Stimulated activated CD4-positive, alpha-beta T cell treated with anti-CD3 and anti-CD28 coated beads, Interleukin-4, amount 100 ng/mL, for 4 hours (primary cell): ENCODE measurements at places on chromosomes 11 and 22.
A peak's percentile ranks its signal among the peaks of the same experiment; 100 is the strongest.

GRCh38 chr11:45045683-45046471, 95.2 kb upstream of the TP53I11 start:
- DNase-seq: no peak

GRCh38 chr11:31793264-31793663, 17.9 kb downstream of the PAX6 start:
- no peak for DNase-seq

DNA sequence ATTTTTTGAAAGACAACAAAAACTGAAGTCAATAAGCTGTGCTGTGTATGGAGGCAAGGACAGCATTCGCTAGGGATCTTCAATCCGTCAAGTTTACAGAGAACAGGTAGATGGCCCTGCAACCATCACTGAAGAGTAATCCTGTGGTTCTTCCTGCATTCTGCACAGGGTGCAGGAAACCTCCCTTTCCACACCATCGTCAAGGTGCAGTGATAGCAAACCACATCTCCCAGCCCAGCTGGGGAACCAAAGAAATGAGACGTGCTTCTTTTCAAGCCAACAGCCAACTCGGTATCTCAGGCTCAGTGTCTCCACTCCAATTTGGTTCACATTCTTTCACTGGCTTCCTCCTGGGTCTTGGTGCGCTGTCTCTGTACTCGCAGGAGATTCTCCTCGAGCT, 814.5 kb downstream of the OPCML start:
- no peak for DNase-seq

DNA sequence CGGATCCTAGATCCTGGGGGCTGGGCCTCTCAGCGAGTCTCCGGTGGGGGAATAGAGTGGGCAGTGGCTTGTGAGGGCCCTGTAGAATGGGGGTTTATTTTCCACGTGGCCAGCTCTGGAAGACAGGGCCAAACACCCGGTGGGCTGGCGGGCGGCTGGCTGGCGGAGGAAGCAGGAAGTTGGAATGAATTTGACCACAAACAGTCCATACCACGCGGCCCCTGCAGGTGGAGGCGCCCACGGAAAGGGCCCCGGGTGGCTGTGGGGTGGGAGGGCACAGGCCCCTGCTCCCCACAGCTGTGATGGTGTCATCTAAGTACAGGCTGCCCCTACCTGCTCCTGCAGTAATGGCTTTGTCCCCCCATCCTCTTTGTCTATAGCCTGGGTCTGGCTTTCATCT, 15.1 kb downstream of the MCAT start:
- DNase-seq: no peak

DNA sequence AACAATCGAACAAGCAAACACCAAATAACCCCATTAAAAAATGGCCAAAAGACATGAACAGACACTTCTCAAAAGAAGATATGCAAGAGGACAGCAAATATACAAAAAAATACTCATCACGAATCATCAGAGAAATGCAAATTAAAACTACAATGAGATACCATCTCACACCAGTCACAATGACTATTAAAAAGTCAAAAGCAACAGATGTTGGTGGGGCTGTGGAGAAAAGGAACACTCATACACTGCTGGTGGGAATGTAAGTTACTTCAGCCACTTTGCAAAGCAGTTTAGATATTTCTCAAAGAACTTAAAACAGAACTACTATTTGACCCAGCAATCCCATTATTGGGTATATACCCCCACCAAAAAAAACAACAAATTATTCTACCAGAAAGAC, 51.3 kb upstream of the FLI1 start:
- no peak for DNase-seq

DNA sequence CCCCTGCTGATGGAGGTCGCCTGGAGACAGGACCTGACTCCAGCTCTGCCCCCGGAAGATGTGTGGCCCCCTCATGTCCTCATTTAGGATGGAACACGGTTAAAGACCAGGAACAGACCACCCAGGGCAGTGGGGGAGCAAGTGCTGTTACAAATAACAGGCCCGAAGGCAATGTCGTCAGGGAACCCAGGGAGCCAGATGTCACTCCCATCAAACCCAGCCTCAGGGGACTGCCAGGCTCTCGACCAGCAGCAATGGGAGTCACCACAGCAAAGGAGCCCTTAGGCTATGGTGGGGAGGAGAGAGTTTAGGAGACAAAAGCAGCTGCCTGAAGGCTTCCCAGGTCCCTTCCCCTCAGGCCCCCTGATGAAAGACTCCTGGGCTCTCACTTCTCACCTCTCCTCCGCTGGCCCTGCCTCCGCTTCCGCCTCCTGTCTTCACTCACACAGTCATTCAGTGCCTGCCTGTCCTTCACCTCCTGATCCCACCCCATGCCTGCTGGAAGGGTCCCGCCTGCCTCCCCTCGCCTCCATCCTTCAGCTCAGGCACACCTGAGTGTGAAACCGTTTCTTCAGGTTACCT, 4.4 kb downstream of the RPS19BP1 start:
- no peak for DNase-seq

GRCh38 chr11:10305964-10306918, 1.4 kb downstream of the ADM start:
- DNase-seq: no peak

DNA sequence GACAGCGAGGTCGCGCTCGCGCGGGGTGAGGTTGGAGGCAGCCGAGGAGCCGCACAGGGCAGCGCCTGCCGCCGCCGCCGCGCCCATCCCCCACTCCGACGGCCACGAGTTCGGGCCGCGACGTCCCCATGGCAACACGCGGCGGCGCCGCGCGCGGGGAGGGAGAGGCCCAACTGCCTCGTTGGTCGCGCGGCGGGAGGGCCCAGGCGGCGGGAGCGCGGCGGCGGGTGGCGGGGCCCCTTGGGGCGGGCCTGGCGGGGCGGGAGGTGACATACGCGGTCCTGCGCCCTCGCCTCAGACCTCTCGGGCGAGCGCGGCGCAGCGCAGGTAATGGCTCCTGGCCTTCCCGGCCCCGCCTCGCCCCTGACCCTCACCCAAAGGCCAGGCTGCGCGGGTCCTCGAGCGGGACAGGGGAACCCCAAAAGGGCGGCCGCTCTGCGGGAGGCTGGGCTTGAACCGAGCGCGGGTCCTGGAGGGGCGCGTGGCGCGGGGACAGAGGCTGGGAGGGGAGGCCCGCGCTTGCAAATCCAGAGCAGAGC, at the start of gene DEUP1:
Gene DEUP1, plus strand, starts transcription at position 297 of the 539 bp plus-strand sequence. CDS start 1,518 bp downstream, outside the sequence.
- DNase-seq: peak; percentile 1

DNA sequence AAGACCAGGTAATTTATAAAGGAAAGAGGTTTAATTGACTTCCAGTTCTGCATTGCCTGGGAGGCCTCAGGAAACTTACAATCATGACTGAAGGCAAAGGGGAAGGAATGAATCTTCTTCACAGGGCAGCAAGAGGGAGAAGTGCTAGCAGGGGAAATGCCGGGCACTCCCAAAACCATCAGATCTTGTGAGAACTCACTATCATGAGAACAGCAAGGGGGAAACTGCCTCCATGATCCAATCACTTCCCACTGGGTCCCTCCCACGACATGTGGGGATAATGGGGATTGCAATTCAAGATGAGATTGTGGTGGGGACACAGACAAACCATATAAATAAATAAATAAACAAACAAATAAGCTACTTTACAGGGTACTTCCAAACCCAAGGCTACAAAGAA, 28.8 kb upstream of the EXPH5 start:
- no peak for DNase-seq

- no peak for DNase-seq
Measured at GRCh38 chr22:40429481-40429880, 59.1 kb downstream of the SGSM3 start.

GRCh38 chr11:76276046-76276780, 69.9 kb upstream of the WNT11 start:
- DNase-seq: no peak

- no peak for DNase-seq
Measured at GRCh38 chr11:41175304-41175972, 284.0 kb downstream of the LRRC4C start.

DNA sequence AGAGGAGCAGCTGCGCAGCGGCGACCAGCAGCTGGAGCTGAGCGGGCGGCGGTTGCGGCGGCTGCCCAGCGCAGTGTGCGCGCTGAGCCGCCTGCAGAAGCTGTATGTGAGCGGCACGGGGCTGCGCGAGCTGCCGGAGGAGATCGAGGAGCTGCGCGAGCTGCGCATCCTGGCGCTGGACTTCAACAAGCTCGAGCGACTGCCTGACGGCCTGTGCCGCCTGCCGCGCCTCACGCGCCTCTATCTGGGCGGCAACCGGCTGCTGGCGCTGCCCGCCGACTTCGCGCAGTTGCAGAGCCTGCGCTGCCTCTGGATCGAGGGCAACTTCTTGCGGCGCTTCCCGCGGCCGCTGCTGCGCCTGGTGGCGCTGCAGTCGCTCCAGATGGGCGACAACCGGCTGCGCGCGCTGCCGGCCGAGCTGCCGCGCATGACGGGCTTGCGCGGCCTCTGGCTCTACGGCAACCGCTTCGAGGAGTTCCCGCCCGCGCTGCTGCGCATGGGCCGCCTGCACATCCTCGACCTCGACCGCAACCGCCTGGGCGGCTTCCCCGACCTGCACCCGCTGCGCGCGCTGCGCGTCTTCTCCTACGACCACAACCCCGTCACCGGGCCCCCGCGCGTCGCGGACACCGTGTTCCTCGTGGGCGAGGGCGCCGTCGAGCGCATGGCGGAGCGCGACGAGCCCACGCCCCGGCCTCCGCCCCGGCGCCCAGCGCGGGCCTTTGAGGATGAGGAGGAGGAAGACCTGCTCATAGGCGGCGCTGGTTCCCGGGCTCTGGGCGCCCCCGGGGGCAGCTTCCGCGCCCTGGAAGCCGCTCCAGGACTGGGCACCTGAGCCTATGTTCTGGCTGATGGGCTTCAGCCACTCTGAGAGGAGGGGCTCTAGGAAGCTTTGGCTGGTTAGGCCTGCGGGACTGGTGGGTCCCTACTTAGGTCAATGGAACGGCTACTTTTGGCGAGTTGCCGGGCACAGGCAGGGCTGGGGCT, 787 bp downstream of the LRRC10B start:
- peak; percentile 64 for DNase-seq

- DNase-seq: no peak
Measured at GRCh38 chr11:75593286-75593915, 31.3 kb downstream of the SERPINH1 start.

- no peak for DNase-seq
Measured at GRCh38 chr22:26326803-26327202, 102.3 kb upstream of the ASPHD2 start.

GRCh38 chr11:67291481-67292381, 2.6 kb downstream of the ANKRD13D start:
- DNase-seq: no peak

DNA sequence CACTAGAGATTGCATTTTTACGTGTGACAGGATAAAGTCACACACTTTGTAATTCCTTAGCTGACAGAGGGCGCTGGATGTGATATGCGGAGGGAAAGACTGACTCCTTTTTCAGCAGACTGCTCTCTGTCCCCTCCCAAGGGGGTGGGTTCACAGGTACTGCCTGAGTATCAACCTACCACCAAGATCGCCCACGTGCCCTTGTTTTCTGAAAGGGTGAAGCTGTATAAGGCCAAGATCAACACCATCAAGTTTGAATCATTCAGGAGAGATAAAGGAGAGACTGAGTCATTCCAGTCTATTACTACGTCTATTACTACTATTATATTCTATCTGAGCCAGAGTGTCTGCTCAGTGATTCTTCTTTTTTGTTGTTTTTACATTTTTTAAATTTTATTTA, 30.7 kb downstream of the BUD13 start:
- DNase-seq: no peak

DNA sequence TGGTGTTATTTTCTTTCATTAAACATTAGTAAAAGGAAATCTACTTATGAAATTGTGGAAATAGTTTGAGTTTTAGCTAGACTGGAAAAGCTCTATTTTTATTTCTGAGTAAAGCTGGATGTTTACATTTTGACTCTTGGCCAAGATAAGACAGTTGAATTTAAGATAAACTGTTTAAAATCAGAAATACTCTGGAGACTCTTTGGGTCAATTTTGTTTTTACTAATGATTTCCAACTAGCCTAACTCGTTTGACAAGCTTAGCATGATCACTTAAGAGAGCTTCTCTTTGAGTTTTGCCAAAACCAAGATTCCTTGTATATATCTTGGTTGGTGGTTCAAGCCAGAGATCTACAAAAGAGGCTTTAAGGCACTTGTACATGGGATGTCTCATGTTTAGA, 724.8 kb upstream of the LUZP2 start:
- DNase-seq: no peak

DNA sequence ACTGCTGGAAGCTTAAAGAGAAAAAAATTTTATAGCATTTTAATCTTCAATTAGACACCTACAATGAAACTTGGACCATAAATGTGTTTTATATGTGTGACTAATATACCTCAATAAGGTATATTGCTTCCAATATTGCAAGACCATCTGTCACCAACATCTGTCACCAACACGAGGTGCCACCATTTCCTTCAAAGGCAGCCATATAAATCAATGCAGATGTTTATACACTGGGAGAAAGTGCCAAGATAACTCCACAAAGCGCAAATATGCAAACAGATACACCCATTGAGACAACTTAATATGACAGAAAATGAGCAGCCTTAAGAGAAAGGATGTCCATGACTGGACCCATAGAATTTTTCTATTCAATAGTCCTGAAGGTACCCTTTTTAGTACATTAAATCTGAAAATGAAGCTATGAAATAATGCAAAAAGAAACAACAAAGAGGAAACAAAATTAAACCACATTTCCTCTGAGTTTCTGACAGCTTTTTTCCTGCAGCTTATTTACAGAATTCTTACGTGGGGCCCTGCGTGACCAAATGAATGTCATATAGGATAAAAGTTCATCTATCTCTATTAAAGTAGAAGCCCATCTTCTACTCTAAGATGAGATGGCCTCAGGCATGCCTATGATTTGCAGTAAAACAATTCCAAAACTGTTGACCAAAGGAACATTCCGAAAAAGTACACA, 12.5 kb downstream of the MPZL3 start:
- no peak for DNase-seq

GRCh38 chr11:10908215-10908951, 50.5 kb upstream of the ZBED5 start:
- no peak for DNase-seq

DNA sequence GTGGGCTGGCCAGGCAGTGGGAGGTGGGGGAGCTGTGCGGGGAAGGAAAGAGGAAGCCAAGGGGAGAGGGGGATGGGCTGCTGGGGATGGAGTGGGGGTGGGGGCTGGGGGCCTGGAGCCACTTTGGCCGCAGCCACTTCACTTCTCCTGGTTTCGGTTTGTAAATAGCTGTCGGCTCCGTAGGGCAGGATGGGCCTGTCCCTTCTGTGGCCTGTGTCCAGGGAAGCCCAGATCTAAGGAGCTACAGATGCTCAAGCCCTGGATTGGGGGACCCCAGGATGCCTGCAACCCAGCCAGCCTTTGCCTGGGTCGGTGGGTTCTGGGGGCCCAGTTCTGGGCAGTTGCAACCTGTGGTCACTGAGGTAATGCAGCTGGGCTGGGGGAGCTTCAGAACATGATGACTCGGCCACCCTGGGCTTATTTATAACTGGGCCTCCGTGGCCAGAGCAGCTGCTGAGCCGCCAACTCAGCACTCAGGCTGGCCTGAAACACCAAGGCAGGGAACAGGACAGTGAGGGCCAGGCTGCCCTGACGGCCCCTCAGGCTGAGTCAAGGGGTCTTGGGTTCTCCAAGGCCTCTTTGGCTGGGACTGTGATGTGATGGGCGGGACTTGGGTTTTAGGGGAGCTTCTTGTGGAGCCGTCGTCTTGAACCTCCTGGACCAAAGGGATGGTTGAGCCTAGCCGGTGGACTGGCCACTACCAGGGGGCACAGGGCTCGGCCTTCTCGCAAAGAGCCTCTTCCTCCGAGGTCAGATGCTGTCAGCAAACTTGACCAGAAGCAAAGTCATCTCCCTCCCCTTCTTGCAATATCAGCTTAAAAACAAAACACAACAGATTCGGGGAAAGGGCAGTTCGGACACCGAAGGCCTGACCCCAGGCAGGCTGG, 15.0 kb upstream of the SLC39A13 start:
- no peak for DNase-seq

- DNase-seq: no peak
Measured at GRCh38 chr11:6328321-6328720, 8.0 kb upstream of the CAVIN3 start.
